ENCODE measurements at places on chromosomes 1 and 21. TPM values are rescaled to one million over a fixed set of nuclear protein-coding genes. Genes with fewer than 3 reads are reported as not detected.

Gene GPR52
- total RNA-seq = 4.3 TPM

Gene CR1L
- not detected for total RNA-seq

Gene HIVEP3
- total RNA-seq = 3.7 TPM

Gene SEC16B
- 1.3 TPM for total RNA-seq

Gene MMP23B
- total RNA-seq = 60.2 TPM

Gene LIN28A
- total RNA-seq = not detected

Gene FAM72A
- total RNA-seq = 0.35 TPM

Gene TRIM62
- 3.5 TPM for total RNA-seq

Gene PRKACB
- 41.8 TPM for total RNA-seq

Gene FMO5
- 0.62 TPM for total RNA-seq

Gene PDPN
- total RNA-seq = 14.9 TPM

Gene IVL
- not detected for total RNA-seq

Gene TRNP1
- 42.2 TPM for total RNA-seq

DNA sequence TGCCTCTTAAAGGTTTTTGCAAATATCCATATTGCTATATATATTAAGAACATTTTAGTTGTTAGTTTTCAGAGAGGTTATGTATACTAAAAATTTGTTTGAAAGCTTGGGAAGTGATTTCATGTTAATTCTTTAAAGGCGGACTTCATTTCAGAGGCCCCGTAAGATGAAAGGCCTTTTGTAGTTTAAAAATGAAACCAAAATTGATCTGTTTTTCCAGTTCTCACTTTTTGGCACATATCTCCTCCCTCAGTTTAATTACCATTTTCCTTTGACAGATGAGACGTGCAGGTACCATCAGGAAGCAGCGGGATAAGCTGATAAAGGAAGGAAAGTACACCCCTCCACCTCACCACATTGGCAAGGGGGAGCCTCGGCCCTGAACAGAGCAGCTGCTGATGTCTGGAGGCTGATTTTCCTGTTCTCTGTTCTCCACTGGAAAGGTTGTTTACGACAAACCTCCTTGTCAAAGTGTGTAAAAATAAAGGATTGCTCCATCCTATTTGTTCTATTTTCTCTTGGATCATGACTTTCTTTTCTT lies 8.0 kb downstream of the NDUFS5 start:
- DNase-seq = peak; percentile 19

DNA sequence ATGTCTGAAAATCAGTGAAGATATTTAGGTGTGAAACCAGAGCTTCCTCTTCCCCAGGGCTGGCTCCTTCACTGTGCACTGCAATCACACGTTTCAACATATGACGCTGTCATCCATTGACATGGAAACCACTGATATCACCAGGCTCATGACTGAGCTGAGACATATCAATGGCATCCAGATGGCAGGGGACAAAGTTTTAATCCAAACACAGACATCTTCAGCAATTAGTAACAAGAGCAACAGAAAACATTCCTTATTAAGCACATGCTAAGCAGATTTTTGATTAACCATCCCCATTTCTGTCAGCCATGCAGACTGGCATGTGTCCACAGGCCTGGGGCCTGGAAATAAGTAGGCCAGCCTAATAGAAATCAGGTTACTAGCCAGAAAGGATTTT lies 108.0 kb upstream of the ADAR start:
- DNase-seq = no peak

DNA sequence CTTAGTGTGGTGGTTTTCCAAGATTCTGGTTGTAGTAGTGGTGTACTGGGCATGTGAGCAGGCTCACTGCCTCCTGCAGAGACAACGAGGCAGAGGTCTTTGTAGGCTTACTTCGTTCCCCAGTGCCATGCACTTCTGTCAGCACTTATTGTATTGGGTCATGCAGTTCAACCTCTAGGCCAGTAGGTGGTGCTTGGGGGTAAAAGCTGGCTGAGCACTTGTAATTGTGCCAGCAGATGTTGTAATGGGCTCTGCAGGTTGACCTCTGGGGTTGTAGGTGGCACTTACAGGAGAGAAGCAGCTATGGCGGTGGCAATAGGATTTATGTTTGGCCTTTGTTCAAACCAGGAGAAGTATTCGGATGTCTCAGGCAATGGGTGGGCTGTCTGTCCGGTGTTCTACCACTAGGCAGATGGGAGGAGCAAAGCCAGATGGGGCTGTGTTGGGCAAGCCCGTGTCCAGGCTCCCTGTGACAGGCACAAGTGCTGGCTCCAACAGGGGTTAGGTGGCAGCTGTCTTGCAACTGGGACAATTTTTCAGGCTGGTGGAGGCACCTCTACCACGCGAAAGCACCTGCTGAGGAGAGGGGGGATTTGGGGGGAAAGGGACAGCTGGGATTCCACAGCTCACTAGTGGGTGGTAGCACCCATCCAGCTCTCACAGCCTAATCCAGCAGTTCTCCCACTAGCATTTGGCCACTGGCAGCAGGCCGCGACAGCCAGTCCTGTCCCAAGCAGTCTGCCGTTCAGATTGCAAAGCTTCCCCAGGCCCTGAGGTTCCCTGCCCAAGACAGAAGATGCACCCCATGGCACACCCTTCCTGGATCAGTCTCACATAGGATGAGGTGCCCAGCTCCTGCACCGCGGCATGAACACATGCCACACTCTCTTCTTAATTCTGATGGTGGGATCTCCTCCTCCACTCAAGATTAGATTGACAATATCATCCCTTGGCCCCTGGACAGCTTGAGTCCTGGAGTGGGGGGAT lies 274.5 kb downstream of the CTH start:
- no peak for DNase-seq

- no peak for DNase-seq
Measured at GRCh38 chr1:30032302-30032701, 691.1 kb downstream of the MATN1 start.

GRCh38 chr1:39478126-39478915 lies 13.1 kb upstream of the BMP8A start:
- no peak for DNase-seq

DNA sequence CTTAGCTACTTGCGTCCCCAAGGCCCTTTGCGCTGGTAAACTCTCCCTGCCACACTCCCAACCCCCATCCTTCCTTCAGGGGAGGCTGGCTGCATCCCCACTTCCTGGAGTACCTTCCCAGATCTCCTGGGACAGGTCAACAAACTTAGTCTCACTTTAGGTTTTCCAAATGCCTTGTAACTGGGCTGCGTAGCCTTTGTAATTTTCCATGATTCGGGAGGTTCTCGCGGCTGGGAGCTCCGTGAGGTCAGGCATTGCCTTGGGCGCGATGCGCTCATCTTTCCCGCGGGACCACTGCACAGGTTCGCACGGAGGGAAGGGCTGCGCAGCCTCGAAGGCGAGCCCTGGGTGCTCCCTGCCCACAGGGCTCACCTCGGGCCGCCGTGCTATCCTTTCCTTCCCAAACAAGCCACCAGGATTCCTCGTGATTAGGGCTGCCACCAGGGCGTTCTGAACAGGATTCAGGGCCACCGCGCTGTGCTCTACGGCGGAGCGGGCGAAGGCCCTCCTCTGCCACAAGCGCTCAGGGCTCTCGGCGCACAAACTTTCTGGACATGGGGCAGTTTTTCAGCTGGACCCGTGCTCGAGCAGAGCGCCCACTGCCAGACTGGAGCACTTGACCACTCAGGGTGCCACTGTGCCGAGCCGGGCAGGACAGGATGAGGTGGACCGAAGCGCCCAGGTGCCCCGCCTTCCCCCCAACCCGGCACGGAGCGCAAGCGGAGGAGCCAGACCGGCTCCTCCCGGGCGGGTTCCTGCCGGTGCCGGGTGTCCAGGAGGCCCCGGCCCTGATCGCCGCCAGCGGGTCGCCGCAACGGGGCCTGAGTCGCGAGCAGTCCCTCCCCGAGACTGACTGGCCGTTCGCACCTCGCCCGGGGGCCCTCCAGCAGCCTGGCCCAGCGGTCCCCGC lies 1.1 kb downstream of the TMPRSS2 start:
- no peak for DNase-seq

DNA sequence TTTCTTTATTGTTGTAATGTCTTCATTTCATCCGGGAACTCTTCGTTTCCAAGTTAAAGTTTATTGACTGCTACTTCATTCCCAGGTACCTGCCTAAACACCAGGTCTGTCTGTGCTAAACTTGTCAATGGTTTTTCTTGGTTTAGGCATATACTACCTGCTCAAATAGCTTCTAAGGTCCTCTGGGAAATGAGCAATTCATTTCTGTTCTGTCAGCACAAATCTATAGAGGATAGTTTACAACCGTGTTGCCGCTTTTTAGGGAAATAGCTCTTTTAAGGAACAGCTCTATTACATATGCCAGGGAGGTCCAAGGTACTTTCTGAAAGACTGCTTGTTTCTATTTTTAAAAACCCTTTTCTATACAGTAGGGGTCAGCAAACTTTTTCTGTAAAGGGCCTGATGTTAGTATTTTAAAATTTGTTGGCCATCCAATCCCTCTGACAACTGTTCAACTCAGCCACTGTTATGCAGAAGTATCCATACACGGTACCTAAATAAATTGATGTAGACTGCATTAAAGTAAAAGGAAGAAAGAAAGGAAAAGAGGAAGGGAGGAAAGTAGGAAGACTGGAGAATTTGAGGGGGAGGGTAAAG lies 222.7 kb upstream of the PTBP2 start:
- no peak for DNase-seq

- no peak for DNase-seq
Measured at GRCh38 chr1:152388889-152389288, 25.2 kb downstream of the CRNN start.

DNA sequence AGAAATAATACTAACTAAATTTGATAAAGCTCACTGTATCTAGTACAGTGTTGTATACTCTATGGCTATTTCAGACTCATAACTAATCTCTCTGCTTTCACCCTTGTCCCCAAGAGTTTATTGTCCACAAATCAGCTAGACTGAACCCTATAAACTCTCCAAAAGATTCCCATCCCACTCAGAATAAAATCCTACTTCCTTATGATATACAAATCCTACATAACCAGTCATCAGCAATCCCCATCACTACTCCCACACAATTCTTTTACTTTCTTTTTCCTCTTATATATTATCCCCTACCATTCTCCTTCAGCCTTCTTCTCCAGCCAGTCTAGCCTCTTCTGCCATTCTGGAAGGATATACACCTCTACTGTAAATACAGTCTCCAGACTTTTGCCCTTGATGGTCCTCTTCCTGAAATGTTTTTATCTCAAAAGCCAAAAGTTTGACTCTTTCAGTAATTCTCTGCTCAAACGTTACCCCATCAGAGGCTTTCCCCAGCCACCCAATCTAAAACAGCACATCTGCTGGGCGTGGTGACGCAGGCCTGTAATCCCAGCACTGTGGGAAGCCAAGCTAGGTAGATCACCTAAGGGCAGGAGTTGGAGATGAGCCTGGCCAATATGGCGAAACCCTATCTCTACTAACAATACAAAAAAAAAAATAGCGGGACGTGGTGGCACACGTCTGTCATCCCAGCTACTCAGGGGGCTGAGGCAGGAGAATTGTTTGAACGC lies 41.6 kb downstream of the ABL2 start:
- no peak for DNase-seq

DNA sequence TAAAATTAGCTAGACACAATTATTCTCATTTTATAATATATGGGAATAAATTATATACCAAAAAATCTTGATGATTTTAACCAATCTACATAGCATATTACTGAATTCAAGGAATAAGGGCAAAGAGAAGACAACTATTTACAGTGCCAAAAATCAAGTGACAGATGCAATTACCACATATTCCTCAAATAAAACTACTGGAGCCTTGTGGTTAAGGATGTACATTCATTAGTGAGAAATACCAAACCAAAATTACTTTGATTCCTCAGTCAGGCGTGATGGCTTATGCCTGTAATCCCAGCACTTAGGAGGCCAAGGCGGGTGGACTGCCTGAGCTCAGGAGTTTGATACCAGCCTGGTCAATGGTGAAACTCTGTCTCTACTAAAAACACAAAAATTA lies 68.8 kb upstream of the RBM34 start:
- DNase-seq = no peak

GRCh38 chr1:82923931-82924330 lies 1075.0 kb downstream of the TTLL7 start:
- DNase-seq = no peak

GRCh38 chr1:7171574-7171973 lies 386.3 kb downstream of the CAMTA1 start:
- no peak for DNase-seq

GRCh38 chr1:111275079-111275478 lies 15.6 kb upstream of the CHIA start:
- peak; percentile 79 for DNase-seq
